ENCODE measurements at places on chromosomes 3 and 15. TPM values are rescaled to one million over a fixed set of nuclear protein-coding genes. Genes with fewer than 3 reads are reported as not detected.

GP5 gene
- polyA plus RNA-seq, result 0.15 TPM

DNA sequence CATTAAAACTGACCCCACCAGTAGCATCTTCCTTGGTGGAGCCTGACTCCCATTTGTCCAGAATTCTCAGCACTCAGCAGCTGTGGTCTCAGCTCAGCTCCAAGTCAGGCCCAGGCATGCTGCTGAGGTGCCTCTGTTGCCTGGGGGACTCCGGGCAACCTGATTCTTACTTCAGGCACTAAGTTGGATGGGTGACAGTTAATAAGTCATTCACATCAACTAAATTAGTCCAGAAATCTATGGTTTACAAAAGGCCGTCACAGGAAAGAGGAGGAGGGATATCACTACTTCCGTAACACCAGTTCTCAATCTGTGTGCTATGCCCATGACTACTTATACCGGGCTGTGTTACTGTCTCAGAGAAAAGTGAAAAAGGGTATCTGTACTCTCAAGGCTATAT, 310.2 kb downstream of the SATB1 start:
- DNase-seq, result no peak

GRCh38 chr3:168047190-168047795, 48.4 kb downstream of the GOLIM4 start:
- DNase-seq, result peak; percentile 84

DNA sequence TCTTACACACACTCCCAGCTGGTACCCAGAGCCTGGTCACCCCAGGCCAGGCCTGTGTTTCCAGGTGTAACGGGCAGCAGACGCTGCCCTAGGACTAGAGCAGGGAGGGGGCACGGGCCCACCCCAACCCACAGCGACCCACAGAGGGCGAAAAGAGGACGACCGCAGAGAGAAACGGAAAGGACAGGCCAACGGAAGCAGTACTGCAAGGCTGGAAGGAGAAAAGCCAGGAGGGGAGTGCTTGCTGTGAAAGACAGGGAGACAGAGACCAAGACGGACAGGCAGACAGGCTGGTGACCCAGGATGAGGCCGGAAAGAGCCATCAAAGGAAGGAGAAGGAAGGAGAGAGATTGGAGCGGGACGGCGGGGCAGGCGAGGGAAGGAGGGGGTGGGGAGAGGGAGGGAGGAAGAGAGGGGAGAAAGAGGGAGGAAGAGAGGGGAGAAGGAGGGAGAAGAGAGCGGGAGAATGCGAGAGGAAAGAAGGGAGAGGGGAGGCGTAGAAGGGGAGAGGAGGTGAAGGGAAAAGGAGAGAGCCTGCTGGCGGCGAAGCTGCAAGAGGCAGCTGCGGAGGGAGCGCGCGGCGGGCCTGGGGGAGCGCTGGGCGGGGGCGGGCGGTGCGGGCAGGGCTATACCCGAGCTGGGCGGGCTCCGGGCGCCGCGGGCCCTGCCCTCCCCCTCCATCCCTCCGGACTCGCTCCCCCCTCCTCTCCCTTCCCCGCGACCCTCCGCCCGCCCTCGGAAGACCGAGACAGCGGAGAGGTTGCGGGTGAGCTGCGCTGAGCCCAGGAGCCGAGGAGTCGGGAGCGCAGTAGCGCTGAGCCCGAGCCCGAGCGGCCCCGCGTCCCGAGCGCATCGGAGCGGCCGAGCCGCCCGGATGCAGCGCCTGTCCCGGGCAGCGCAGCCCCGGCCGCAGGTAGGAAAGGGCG, at the start of gene SLC6A1:
SLC6A1 (plus strand) TSS at position 732 of the 926 bp plus-strand sequence. CDS start 24,464 bp downstream, outside the sequence.
- peak; percentile 83 for DNase-seq

Measured in GM23338 (cell line).